NCI-H446 (cell line): ENCODE measurements at places on chromosomes 2 and 18.

DNA sequence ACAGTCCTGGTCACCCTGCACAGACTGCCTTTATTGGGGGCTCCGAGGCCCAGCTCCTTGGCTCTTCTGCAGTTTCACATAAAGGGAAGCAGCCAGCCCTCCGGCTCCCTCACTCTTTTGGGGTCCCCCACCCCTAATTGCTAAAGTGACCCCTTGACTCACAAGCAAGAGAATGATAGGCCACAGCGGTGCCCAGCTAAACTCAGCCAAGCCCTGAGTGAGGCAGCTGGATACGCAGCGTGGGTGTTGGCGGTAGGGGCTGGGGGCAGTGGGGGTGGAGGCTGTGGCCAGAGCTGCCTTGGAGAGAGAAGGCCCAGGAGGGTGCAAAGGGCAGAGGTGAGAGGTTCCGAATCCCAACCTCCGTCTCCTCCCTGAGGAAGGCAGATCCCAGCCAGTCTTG lies 25.5 kb upstream of the ALPP start:
- no peak for DNase-seq

GRCh38 chr2:120593921-120594686 lies 141.6 kb upstream of the GLI2 start:
- DNase-seq, result no peak

DNA sequence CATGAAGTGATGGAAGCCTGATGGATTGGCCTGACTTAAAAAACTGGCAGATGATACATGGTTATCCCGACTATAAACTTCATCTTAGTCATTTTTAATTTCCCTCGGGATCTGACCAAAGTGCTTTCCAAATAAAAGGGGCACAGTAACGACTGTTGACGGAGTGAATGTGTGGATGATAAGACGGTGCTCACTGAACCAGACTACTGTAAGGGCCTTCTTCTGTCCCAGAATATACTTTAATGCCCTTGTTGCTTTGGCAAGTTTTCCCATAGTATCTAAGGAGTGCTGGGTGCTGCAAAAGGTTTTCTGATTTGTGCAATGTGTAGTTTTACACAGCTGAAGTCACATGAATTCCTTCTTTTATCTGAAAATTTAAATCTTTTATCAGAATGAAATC lies 373.5 kb downstream of the DSEL start:
- DNase-seq, result no peak

DNA sequence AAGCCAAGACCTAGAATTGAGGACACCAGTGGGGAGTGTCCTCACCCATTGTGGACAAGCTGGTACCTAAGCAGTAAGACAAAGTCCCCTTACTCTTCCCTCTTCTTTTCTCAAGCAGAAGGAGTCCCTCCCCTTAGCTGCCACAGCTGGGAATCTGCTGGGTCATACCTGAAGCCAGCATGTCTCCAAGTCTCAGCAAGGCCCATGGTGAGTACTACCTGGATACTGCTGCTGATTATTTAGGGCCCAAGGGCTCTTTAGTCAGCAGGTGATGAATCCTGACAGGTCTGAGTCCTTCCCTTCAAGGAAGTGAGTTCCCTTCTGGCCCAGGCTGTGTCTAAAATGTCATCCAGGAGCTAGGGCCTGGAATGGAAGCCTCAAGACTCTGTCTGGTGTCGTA lies 198.6 kb upstream of the STK17B start:
- no peak for DNase-seq

DNA sequence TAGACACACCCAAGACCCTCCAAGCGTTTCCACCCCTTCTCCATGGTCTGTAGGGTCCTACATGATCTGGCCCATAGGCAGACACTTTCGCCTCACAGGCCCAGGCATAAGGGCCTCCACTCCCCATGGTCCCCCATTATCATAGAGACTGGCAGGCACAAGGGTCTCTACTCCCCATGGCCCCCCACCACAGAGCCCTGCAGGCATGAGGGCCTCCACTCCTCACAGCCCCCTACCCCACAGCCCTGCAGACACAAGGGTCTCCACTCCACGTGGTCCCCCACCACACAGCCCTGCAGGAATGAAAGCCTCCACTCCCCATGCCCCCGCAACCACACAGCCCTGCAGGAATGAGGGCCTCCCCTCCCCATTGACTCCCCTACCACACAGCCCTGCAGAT lies 159.7 kb upstream of the AGAP1 start:
- DNase-seq, result no peak

- no peak for DNase-seq
These were observed 126.2 kb upstream of the VRK2 start for GRCh38 chr2:57920342-57920939.

DNA sequence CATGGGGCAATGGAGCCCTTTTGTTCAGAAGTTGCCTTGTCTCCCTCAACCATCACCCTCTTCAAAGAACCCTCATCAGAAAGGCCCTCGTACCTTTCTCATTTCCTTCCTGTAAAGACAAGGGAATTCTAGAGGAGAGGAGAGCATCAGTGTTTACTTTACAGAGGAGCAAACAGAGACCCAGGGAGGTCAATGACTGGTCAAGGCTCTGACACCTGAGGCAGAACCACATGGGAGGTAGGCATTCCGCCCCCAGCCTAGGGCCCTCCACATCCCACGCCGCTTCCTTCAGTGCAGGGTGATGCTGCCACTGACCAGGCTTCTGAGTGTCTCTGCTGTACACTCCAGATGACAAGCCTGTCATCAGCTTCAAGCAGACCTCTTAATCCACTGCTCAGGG lies 104.7 kb downstream of the NRP2 start:
- no peak for DNase-seq

DNA sequence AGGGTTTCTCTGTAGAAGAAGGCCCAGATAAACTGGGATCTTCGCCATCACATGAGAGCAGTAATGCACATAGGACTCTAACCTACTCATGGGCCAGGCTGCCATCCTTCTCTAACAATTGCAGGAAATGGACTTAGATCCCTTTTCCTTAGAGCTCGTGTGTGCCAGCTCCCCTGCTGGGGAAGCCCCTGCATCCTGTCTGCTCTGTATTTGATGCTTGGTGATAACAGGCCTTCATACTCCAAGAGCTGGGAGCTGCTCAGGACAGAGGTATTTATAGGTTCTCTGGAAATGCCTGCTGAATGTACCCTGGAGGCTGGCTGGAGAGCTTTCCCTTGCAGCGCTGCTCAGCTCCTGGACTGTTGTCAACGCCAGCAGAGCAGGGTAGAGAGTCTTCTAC lies 249.6 kb downstream of the MTX2 start:
- DNase-seq, result no peak

GRCh38 chr2:53886406-53887280 lies 26.9 kb upstream of the GPR75 start:
- DNase-seq, result no peak

DNA sequence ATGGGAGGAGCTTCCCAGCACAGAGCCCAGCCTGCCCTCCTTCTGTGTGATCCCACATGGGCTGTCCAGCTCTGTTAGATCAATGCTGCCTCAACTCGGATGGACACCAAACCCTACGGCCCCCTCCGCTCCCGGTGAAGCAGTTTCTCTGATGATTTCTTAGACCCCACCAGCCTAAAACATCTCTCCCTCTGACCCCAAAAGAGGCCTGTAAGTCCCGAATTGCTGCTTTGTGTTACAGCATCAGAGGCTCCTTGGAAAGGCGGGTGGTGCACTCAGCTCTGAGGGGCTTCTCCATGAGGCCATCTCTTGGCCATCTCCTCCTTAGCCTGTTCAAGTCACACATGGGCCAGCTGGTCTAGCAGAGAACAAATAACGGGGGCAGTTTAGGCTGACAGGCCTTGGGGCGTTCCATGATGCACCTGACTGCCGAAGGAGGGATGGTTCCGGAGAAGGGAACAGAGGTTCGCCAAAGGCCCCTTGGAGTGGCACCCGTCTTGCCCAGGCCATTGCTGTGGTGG lies 240.7 kb downstream of the SH3RF3 start:
- no peak for DNase-seq

DNA sequence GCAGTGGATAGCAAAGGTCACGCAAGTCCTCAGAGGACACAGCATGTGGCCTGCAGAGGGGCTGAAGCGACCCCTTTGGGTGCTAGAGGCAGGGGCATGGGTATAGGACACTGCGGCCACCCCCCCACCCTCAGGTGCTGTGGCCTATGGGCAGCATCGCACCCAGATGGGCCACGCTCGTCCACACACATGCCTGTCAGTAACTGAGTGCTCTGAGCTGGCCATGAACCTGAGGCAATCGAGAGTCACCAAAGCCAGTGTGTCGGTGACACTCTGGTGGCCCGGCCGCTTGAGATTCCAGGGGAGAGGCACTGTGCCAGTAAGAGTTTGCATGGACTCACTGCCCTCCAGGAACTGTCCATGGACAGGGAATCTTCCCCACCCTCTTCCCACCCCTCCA lies 22.7 kb upstream of the PTPN2 start:
- DNase-seq, result no peak

GRCh38 chr2:75135776-75136400 lies 63.4 kb downstream of the TACR1 start:
- DNase-seq, result no peak

GRCh38 chr2:100730290-100730868 lies 89.6 kb upstream of the NPAS2 start:
- DNase-seq, result no peak

DNA sequence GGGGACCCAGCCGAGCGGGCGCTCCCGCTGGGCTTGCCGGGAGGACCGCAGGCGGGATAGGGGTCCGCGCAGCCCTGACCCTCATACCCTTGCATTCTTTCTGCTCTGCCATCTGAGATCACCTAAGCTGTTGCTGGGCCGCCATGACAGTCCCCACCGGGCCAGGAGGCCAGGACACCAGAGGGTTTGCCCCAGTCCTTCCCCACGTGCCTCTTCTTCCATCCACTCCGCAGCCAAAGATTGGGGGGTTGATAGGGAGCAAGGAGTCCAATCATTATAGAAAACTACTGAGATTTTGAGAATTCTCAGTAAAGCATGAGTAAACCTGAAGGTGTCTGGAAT lies 453 bp upstream of the GRB14 start:
- no peak for DNase-seq

DNA sequence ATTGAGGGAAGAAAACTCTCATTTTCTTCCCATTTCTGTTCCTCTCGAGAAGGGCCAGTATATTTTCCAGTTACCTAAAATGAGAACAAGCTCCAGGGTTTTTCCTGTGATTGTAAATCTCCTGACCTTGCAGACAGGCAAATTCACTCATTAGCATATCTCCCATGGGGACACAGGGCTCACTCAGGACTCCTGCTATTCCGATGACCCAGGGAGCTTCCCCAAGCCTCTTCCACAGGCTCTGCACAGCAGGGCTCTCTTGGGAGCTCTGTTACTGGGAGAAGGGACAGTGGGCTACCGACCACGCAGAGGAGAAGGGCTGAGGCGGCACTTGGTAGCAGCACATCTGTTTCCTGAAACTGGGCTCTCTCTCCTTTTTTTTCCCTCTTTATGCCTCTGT lies 135.2 kb upstream of the CAPN13 start:
- no peak for DNase-seq

DNA sequence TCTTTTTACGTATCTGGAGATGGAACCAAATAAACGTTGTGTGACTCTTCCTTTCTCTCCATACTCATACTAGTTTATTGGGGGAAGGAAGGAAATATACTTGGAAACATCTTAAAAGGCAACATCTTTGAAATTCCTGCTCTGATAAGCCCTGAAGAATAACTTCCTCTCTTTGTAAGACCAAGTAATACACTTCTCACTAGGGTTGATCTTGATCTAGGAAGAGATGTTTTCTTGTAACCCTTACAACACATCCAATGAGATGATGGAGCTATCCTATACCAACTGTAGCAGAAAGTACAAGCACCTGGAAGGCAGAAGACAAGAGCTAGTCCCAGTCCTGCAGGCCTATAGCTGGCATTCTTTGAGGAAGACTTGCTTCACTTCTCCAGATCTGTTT lies 2.0 kb downstream of the ANKRD44 start:
- DNase-seq, result no peak

- no peak for DNase-seq
These were observed 29.8 kb downstream of the LTBP1 start for GRCh38 chr2:32976409-32977063.

DNA sequence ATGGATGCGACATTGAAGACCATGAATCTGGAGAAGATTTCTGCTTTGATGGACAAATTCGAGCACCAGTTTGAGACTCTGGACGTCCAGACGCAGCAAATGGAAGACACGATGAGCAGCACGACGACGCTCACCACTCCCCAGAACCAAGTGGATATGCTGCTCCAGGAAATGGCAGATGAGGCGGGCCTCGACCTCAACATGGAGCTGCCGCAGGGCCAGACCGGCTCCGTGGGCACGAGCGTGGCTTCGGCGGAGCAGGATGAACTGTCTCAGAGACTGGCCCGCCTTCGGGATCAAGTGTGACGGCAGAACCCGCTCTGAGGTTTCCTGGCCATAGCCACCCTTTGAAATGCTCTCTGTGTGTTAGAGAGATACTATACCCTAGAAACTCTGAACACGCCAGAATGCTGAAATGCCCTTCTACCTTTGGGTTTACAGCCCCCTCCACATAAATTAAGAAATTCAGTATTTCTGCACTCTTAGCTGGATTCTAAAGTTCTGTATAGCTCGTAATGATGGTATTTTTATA lies 659 bp downstream of the CHMP1B start:
- no peak for DNase-seq

DNA sequence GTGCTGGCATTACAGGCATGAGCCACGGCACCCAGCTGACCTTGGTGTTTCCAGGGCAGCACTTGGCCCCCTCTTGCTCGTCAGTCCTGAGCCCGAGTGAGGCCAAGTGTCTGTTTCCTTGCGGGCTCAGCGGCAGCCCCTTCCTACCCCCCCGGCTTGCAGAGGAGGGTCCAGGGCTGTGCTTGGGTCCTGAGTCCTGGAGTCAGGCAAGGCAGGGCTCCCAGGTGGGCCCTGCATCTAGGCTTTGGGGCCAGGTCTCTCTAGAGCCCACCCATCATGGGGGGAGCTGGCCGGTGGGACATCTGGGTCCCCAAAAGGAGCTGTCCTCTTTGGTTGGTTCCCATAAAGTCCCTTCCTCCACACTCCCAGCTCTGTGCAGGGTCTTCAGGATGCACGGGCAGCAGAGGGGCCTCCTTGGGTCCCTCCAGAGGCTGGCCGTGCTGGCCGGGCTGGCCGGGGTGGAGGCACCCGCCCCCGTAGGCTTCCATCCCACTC lies 63.7 kb upstream of the HPCAL1 start:
- DNase-seq, result no peak

GRCh38 chr2:195364015-195364965 lies 292.7 kb upstream of the SLC39A10 start:
- DNase-seq, result no peak

DNA sequence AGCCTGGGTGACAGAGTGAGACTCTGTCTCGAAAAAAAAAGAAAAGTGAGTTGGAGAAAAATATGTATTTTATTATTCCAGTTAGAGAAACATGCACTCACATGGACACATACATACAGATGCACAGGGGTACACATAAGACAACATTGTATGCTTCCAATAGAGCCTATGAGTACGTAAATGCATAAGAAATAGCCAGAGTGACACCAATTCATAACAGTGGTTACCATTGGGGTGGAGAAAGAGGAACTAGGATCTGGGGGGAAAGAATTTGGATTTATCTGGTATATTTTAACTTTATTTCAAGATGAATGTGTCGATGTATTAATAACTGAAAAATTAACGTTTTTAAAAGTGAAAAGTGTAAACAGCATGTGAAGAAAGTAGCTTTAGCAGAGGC lies 16.1 kb downstream of the IL36A start:
- no peak for DNase-seq

GRCh38 chr2:207484444-207485391 lies 45.0 kb upstream of the CREB1 start:
- DNase-seq, result no peak

GRCh38 chr2:177612659-177613058 lies 220.1 kb downstream of the AGPS start:
- DNase-seq, result no peak
